ENCODE measurements at places on chromosomes 11 and 22.
A peak's percentile ranks its signal among the peaks of the same experiment; 100 is the strongest.

DNA sequence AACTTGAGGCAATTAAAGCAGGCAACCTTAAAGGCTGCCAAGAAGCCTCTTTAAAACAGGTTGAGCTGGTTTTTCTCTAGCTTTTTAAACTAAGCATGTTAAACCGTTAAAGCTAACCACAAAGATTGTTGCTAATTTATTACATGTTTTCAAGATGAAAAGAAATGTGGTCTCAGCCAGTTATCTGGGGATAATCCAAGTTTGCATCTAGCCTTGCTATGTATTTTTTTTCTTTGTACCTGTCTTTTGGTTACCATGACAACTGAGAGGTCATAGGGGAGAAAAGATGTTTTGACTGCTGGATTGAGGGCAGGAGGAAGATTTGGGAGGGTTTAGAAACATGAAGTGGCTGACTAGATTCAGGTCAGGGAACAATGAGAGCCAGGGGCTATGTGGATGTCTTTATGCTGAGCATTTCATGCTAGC lies 19.2 kb upstream of the PGM2L1 start:
- DNase-seq: no peak

GRCh38 chr11:12174477-12175143 lies 64.2 kb downstream of the MICAL2 start:
- no peak for DNase-seq

GRCh38 chr11:10197091-10197490 lies 96.9 kb downstream of the SBF2 start:
- DNase-seq: peak; percentile 41

DNA sequence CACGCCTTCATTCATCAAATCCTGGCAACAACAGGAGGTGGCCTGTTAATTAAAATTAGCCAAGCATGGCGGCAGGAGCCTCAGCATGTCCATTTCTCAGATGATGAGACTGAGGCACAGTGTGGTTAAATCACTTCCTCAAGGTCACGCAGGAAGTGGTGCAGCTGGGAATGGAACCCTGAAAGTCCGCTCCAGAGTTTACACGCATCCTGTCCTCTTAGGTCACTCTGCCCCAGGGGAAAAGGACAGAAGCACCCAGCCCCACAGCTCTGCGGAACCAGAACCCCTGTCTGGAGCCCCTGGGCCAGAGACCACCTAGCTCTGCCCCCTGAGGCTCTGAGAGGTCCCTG lies 19.6 kb downstream of the RPL3 start:
- DNase-seq: no peak

GRCh38 chr22:40904101-40904500 lies 42.2 kb upstream of the DNAJB7 start:
- no peak for DNase-seq

DNA sequence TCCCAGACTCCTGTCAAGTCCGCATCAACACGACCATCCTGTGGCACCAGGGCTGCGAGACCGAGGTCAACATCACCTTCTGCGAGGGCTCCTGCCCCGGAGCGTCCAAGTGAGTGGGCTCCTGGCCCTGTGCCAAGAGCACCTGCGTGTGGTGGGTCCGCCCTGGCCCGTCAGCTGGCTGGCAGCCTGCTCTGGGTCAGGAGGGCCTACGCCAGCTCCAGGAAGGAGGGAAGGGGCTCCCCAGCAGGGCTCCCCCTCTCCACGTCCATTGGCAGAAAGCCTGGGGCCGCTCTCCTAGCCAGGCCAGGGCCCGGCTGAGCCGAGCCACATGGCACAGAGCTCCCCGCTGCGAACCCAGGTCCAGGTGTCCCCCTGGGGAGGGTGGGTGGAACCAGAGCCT lies 37.8 kb downstream of the MUC5B start:
- no peak for DNase-seq

GRCh38 chr11:74020539-74020938 lies 11.7 kb upstream of the UCP3 start:
- no peak for DNase-seq

DNA sequence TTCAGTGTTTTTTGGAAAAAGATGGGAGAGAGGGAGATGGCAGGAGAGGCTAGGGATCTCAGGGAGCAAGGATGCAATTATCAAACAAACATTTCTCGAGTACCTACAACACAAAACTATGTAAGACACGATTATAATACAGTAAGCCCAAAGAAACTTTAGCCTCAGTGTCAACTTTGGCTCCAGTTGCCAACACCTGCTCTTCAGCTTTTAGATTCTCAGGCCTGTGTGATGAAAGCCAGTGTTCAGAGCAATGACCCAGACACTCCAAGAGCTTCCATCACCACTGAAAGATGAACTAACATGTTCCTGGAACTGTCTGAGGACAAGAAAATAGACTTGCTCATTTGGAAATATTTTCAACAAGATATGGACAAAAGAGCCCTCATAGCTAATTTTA lies 31.4 kb upstream of the CEP295 start:
- no peak for DNase-seq

DNA sequence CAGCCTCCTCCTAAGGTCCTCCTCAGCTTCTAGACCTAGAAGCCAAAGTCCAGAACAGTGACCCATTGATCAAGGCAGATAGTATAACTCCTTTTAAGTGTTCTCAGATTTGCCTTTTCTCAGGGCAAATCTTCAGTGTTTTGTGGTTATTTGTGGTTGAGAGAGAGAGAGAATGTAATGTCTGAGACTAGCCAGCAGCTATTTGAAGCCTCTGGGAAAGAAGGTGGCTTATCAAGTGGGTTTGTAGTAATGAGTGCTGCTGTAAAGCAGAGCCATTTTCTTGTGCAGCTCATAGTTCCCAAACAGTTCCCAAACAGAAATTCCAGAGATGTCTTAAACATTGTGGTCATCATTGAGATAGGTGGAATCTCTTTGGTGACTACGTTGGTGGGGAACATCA lies 89.5 kb downstream of the RNF169 start:
- DNase-seq: no peak

GRCh38 chr11:22703591-22703990 lies 37.2 kb downstream of the GAS2 start:
- no peak for DNase-seq

GRCh38 chr11:21888814-21889213 lies 304.1 kb upstream of the ANO5 start:
- no peak for DNase-seq

DNA sequence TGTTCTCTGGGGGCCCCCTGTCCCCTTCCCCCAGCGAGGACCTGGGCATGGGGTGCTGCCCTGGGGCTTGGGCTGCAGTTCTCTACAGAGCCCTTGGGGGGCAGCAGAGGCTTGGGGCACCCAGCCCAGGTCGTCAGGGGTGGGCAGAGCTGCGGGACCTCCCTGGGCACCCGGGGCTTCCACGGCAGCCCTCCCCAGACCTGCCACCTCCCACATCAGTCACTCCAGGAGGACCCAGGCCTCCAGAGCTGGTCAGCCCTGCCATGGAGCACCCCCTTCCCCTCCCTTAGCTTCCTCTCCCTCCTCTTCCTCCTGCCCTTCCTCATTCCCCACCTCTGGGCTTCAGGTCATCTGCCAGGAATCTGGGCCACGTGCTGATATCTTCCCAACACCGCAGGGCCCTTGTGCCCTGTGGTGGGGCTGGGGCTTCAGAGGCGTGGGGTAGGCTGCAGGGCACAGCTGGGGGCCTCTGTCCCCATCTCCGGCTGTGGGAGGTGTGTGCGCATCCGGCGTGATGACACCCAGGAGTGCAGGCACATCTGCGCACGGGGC lies 5.8 kb downstream of the TSPAN4 start:
- no peak for DNase-seq

DNA sequence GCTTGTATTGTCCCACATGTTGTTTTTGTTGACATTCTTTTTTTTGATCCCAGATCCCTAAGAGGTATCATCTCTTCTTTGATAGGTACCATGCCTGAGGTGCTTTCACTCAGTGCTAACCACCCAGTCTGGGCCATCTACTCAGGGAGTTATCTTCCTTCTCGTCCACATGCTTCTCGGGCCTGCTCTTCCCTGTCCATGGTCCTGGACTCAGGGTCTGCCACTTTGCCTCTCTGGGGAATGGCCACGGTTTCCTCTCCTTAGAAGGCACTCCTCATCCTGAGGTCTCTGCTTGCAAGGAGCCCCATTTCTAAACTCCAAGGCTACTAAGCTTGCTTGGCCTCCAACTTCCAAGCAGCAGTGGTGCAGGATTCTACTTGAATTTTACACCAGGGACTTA lies 227.0 kb upstream of the NCAM1 start:
- DNase-seq: no peak

- DNase-seq: no peak
Measured at GRCh38 chr11:59207988-59208451, 4.7 kb downstream of the MPEG1 start.

DNA sequence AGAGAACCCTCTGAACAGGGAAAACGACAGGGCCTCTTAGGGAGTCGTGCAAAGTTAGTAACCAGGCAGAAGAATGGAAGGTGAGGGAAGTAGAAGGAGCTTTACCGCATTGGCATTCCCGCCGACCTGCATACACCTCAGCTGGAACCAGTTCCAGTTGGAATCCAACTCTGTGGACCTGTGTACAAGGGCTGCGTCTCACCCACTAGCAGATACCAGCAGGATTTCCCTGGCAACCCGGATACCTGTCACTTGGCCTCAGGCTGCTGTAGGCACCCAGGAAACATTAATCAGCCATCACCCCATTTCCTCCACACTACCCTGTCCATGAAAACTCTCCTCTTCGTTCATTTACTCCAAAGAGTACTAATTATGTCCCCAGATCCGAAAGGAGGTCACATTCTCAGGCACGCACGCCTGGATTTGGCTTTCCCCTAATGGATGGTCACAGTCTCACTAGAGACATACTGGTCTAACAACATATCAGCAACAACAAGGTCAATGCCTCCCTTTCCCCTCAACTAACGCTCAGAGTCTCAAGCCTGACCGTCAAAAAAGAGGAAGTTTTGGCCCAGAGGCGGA lies 842 bp downstream of the ARFGAP2 start:
- no peak for DNase-seq

DNA sequence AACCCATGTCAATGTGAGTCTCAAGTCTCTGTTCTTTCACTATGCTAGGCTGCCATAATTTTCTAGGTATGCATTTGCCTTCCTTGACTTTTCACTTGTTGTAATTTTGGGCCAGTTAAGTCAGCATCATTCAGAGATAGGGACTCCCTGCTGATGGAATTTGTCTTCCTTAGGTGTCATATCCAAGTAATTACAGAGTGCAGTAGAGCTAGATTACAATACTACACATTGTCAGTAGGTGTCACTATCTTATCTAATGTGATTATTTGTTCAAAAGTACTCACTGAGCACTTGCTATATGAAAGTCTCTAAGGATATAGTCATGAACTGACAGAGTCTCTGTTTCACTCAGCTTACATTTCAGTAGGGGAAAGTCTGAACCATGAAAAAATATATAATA lies 25.0 kb upstream of the SYN3 start:
- DNase-seq: no peak

GRCh38 chr11:7830740-7831139 lies 34.0 kb upstream of the OR5P2 start:
- no peak for DNase-seq

DNA sequence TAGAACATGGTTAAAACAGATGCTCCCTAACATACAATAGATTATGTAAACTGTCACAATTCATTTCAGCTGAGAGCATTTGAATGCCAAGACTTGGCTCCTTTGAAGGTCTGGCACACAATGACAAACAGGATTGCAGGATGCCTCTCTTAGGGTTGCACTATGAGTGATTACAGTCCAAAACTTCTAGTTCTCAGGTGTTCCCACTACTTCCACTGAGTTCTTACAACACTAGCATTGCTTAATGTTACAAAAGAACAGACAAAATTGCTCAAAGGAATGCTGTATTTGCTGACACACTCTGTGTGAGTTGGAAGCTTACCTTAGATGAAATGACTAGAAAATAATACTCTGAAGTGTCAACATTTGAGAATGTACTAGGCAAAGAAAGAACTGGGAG lies 2413.8 kb upstream of the RAG2 start:
- DNase-seq: no peak

- DNase-seq: no peak
Measured at GRCh38 chr11:35436581-35437250, 17.4 kb upstream of the SLC1A2 start.

DNA sequence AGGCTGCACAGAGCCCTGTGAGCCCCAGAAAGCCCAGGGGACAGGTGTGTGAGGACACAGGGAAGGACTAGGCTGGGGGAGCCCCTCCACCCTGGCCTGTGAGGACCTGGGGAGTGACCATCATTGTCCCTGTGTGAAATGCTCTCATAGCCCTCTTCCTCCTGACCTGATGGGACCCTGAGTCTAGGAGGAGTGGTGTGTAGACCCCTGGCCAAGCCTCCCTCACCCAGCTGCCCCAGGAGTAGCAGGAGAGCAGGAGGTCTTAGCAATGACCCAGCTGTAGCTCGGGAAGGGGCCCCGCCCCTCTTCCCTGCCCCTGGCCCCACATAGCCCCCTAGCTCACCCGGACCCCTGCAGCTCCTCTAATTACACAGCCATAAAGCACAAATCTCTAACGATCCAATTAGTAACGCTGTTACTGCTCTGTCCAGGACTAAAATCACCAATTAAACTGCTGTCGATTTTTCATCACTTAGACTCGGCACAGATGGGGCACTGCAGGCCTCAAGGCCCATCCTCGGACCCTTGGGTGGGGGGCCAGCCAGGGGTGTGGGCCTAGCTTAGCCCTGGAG lies 6.6 kb upstream of the CABP7 start:
- DNase-seq: no peak

- no peak for DNase-seq
Measured at GRCh38 chr22:30755759-30756124, 61.1 kb downstream of the OSBP2 start.

DNA sequence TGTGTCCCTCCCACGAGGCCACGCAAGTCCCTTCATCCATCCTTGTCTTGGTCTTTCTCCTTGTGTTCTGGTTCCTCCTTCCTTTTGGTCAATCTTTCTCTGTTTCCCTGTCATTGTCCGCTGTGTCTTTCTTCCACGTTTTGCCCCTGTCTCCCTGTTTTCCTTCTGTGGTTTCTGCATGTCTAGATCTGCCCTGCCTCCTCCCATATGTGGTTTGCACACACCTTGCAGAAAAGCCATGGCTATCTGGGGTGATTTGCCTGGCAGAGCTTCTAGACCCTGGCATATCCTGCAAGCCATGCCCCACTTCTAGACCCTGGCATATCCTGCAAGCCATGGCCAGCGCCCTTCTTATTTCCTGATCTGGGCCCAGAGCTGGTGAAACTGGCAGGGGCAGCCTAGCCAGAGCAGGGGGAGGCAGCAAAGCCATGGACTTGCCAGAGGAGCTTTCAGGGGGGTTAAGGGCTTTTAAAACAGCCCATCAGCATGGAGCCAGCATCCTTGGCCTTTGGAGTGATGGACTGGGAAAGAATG lies 131.6 kb upstream of the NECTIN1 start:
- DNase-seq: no peak
